ENCODE measurements at places on chromosomes 11 and 22. TPM values are rescaled to one million over a fixed set of nuclear protein-coding genes. Genes with fewer than 3 reads are reported as not detected.

NCAM1 gene
- total RNA-seq = 17.3 TPM

MISFA gene
- total RNA-seq = not detected

RFPL1 gene
- total RNA-seq = not detected

MMP1 gene
- total RNA-seq = 0.82 TPM

RTN3 gene
- total RNA-seq = 117 TPM

MRGPRX3 gene
- total RNA-seq = not detected

CTSW gene
- not detected for total RNA-seq
